Globus pallidus (tissue), 1 donor: ENCODE measurements at places on chromosomes 16 and 17.

DNA sequence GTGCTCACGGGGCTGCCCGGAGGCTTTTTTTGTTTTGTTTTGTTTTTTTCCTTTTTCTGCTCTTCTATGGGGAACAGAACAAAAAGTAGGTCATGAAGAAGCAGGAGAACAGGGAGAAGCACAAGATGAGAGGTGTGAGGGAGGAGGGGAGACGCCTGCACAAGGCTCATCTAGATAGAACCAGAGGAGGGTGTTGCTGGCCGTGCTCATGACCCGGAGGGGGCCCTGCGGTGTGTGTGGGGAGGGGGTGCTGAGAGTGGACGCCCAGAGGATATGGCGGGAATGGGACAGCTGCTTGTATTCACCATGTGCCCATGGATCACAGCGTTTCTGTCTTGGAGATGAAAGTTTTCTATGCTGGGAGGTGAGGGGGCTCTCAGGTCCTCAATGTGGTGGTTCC, 183.7 kb downstream of the FOXL1 start:
- DNase-seq, result no peak

- DNase-seq, result no peak
Measured at GRCh38 chr16:8005096-8005860, 585.0 kb downstream of the TMEM114 start.

DNA sequence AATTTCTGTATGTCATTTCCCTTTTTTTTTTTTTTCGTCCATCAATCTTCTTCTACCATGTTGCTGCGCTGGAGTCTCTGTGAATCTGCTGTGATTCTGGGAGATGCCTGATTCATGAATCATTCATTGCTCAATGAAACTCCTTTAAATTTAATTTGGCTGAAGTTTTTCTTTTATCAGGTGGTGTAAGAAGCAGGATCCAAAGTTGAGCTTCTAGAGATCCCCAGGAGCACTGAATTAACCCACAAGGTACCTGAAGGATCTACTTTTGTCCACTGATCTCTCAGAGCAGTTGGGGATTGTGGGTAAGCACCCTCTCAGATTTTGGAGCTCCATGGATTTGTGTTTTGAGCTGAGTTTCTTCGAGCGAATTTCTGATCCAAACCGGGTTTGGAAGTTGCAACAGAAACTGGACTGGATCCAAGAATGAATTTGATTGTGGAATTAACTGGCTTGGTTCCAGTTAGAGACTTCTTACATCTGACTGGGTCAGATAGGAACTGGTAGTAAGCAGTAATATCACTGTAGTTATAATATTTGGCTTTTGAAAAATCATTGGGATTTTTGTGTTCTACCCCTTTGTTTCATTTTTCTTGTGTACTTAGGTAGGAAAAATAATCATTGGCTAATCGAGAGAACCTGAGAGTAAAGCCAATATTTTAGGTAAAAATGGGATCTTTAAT, 447.8 kb upstream of the TOM1L1 start:
- DNase-seq, result no peak

- DNase-seq, result no peak
Measured at GRCh38 chr16:47470810-47471209, 9.7 kb downstream of the PHKB start.

- no peak for DNase-seq
Measured at GRCh38 chr17:45171338-45172231, 9.9 kb downstream of the HEXIM2 start.

DNA sequence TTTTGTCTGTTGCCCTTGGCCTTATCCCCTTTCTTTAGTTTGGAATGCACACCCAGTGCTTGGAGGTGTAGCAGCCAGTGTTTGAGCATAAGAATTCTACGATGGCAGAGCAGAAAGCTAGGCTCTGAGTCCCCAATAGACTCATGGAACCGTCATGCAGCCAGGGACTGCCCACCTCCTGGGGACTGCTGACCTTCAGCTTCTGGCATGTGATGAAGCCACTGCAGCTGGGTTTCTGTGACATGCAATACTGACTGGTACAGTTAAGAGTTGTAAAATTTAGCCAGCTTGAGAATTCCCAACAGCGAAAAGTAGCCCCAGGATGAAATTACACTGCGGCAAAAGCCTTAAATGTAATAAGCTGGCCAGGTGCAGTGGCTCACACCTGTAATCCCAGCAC, 9.0 kb upstream of the MAP3K14 start:
- DNase-seq, result no peak

DNA sequence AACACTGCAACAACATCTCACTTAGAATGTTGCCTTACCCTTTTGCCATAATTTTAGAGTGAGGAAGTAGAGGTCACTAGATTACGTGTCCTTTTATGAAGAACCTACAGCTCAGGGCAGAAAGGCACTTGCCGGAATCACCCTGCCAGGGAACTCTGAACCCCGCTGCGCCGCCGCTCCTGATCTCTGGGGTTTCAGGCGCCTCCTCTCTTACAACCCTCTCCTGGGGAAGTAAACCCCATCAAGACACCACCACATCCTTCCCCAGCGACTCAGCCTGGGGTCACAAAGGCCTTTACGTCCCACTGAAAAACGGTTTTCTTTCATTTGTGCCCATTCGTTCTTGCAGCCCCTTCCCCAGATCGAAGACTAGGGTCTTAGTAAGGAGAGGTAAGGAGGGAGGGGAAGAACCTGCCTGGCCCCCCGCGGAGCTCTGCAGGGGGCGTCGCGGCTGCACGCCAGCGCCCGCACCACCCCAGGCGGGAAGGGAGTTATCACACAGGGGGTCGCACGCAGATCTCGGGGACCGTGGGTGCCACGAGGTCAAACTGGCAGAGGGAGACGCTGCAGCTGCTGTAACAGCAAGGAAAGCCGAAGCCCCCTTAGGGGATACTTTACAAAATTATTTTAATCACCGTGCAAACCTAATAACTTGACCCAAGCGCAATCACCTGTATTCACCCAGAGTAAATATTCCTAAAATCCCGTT, 1.0 kb upstream of the HLF start:
- DNase-seq, result no peak

DNA sequence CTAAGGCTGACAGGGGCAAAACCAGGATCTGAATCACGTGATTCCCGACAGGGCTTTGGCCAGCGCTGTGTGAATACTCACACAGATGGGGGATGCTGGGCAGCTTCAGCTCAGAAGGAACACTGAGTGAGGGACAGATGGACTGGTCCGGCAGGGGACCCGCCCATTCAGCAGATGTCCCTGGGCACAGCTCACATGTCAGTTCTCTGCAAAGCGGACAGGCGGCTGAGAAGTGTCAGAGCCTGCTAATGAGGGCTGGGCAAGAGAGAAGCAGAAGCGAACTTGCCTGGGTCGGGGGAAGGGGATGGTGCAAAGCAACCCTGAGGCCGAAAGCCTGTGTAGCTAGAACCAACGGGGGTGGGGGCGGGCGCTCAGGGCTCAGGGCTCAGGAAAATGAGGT, 11.9 kb upstream of the GLIS2 start:
- no peak for DNase-seq

DNA sequence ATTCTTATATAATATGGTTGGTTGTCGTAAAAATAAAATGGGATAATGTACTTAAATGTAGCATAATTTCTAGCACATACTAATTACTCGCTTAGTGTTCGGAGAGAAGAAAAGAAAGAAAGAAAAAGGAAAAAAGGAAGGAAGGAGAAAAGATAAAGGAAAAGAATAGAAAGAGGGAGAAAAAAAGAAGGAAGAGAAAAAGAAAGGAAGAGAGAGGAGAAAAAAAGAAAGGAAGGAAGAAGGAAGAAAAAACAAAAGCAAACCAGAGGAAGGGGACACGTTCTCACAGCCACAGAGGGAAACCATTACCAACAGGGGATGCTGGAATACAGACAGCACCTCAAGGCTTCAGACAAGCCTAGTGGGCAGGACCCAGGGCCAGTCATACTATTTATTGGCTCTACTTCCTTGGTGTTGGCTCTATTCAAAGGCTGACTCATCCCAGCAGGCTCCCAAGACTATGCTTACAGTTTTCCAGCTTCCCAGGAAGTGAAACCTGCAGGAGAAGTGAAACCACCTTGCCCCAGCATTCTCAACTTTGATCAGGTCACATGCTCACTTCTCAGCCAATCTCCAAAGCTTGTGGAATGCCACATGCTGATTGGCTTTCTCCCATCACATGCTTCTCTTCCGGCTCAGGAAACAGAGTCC, 273.5 kb upstream of the IRX5 start:
- no peak for DNase-seq

GRCh38 chr17:75688209-75688825, 21.2 kb downstream of the SAP30BP start:
- no peak for DNase-seq

- no peak for DNase-seq
Measured at GRCh38 chr17:81456091-81456490, 56.5 kb downstream of the ACTG1 start.

GRCh38 chr16:75614066-75614897, 8.8 kb downstream of the ADAT1 start:
- no peak for DNase-seq

- no peak for DNase-seq
Measured at GRCh38 chr17:29063992-29064391, 21.1 kb downstream of the PIPOX start.

GRCh38 chr16:3986235-3986544, 105.7 kb upstream of the CREBBP start:
- no peak for DNase-seq

DNA sequence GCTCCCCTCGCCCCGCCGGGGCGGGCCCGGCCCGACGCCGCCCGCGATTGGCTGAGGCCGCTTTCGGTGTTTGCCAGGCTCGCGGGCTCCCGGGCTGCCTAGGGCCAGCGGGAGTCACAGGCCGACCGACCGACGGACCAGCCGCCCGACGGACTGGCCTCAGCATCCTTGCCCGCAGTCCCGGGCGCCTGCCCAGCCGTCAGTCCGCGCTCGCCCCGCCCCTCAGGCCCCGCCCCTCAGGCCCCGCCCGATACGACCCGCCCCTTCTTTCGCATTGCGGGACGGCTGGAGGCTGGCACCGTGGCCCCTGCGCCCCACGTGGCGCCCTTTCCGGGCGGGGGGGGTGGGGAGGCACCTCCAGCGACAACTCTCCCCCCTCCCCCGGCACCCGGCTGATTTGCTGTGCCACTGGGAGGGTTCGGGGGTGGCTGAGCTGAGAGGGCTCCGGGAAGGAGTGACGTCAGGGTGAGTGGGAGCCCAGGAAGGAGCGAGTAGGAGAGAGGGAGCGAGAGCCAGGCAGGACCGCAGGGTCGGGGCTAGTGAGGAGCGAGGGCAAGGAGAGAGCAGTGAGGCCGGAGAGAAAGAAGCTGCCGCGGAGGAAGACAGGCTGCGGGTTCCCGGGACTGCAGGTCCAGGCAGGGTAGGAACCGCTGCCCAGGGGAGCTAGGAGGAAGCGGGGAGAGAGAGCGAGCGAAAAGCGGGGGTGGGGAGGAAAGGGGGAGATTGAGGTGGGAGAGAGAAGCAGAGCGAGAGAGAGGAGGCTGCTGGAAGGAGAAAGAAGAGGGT, at the start of gene ASPHD1:
Gene ASPHD1 (plus strand): TSS at position 387 of the 786 bp plus-strand sequence. CDS start 484 bp downstream, outside the sequence.
- peak; percentile 93 for DNase-seq

- no peak for DNase-seq
Measured at GRCh38 chr17:27605409-27605808, 25.6 kb upstream of the LGALS9 start.

GRCh38 chr17:7479213-7480088, at the start of gene ZBTB4:
Gene ZBTB4 (minus strand): TSS chr17:7479631. CDS start chr17:7466801, 12,830 bp downstream.
- DNase-seq, result peak; percentile 60

DNA sequence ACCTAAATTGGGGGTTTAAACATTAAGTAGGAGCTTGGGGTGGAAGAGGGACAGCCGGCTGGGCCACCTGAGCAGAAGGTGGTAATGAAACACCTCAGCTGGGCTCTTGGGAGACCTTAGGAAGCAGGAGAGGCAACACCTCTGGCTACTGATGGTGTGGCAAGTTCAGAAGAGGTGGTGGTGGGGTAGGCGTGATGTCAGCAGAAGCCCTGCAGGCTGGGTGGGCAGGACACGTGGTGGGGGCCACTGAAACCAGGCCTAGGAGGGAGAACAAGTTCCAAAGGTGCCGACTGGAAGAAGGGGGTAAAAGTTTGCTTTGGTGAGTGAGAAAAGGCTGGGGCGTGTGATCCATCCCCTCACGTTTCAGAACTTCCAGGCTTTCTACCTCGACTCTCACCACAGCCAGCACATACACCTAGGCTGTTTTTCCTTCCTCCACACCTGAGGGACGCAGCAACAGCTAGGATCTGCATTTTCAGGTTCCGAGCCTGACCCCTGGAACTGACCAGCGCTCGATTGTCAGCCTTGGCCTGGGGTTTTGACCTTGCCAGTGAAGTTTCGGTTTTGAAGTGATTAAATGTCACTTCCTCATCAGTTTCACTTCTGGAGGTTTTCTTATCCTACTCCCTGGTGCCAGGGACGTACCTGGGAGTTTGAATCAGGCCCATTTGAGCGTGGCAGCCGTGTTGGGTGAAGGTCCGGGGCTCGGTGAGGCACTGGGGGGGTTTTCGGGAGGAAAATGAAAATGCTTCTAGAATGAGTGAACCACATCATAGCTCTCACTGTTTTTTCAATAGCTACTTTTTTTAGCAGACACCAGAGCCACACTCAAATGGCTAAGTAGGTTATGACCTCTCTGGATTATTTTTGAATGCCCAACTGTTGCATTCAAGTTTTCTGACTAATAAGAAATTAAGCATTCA, 10.0 kb downstream of the SNN start:
- DNase-seq, result no peak

- no peak for DNase-seq
Measured at GRCh38 chr16:28975158-28975599, 601 bp downstream of the SPNS1 start.

- no peak for DNase-seq
Measured at GRCh38 chr17:1762901-1763898, 1.3 kb downstream of the SERPINF1 start.

DNA sequence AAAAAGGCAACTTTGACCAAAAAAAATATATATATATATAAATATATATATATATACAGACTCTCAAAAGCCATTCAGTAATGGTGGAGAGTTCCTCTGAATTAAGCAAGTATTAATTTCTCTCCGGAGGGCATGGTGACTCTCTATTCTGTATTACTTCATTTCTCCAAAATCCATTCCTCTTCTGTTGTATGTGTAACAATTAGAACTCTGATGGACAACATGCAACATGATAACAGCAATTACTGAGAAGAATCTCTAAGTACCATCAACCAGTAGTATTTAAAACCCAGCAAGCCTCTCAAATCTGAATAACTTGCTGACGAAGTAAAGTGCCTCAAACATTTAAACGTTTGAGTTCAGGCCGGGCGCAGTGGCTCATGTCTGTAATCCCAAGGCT, 2.3 kb downstream of the GRB2 start:
- DNase-seq, result no peak

GRCh38 chr17:28293994-28294393, 25.0 kb upstream of the TMEM97 start:
- no peak for DNase-seq

- no peak for DNase-seq
Measured at GRCh38 chr17:48961516-48962233, 6.7 kb downstream of the GIP start.

- no peak for DNase-seq
Measured at GRCh38 chr17:40617678-40618240, 29.9 kb downstream of the SMARCE1 start.
